AG10803 (cell line): ENCODE measurements at places on chromosomes 1 and 21.

DNA sequence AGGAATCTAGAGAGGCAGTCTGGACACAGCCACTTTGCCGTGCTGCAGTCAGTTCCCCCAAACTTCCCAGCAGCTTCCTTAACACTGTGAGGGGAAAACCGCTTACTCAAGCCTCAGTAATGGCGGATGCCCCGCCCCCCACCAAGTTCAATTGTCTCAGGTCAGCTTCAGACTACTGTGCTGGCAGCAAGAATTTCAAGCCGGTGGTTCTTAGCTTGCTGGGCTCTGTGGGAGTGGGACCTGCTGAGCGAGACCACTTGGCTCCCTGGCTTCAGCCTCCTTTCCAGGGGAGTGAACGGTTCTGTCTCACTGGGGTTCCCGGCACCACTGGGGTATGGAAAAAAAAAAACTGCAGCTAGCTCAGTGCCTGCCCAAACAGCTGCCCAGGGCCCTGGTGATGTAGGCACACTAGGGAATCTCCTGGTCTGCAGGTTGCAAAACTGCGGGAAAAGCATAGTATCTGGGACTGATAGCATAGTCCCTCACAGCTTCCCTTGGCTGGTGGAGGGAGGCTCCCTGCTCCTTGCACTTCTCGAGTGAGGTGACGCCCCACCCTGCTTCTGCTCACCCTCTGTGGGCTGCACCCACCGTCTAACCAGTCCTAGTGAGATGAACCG is 23.7 kb upstream of the HFM1 start:
- DNase-seq: no peak

- no peak for DNase-seq
These were observed 9.4 kb downstream of the PRXL2B start for GRCh38 chr1:2595812-2596529.

DNA sequence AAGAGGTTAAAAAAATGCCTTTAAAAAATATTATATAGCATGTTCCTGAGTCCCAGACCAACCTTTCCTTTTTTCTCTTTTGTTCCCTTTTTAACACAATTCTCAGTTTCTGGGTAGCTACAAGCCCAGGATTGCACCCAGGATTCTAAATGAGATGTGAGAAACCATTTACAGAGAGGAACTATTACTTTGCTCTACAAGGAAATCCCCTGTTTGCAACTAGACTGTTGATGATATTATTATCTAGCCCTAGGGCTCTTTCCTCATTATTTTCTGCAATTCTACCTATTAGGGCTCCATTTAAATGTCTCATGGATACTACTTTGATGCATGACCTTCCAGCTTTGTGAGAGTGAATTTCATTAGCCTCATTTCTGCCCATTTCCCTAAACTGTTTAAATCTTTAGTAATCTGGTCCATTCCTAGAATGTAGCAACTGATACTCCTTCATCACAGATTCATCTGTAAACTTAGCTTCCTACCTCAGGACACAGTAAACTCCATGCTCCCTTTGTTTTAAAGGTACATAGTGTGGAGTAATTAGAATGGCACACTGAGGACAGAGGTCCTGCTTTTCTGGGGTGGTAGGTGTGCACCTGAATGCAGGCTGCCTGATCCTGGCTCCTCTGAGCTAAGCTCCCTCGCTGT is 7.1 kb upstream of the KIF14 start:
- DNase-seq: no peak

- peak; percentile 44 for DNase-seq
These were observed 12.9 kb downstream of the CENPF start for GRCh38 chr1:214615871-214616270.

DNA sequence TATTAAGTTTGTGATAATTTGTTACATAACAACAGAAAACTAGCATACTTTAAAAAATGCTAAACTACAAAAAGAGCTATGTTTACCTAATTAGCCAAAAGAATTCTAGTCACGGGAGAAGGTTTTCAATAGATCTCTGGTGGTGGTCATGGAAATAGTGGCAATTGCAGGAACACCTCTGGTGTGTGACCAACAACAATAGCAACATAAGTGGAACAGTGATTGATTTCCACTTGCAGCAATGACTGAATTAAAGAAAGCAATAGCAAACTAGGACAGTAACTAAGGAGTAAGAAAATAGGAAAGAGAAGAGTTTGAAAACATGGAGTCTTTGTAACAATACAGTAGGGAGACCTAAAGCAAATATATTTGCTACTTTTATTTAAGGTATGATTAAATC is 171.3 kb upstream of the ADGRL4 start:
- no peak for DNase-seq
